ENCODE measurements at places on chromosomes 4 and X.

DNA sequence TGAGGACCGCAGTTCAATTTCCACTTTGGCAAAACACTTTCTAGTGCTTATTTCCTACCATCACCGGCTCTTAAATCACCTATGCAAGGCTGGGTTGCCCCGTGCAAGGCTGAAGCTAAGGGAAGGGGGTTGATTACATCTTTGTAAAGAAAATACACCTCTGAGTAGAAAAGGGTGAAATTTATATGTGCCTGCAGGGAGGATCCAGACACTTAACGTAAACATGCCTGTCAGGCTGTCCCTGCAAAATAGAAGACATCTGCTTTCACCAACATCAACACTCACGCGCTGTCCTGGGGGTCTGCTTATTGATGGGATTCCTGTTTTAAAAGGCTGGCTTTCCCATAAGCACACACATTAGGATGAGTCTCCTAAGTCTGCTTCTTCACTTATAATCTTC lies 92.0 kb downstream of the PRKX start:
- no peak overlapping the region for H3K27ac ChIP-seq
- H3K27me3 ChIP-seq = no peaks in the 10 kb centered on the region
- H3K36me3 ChIP-seq = peaks cover 46% of the 10 kb centered on the region
- DNase-seq = no peak
- no peak overlapping the region for H3K4me3 ChIP-seq
- no peaks in the 10 kb centered on the region for H3K4me1 ChIP-seq

GRCh38 chr4:38164346-38164745 lies 204.1 kb downstream of the PTTG2 start:
- H3K4me1 ChIP-seq = peaks cover 15% of the 10 kb centered on the region
- no peaks in the 10 kb centered on the region for H3K36me3 ChIP-seq
- H3K4me3 ChIP-seq = no peak overlapping the region
- no peaks in the 10 kb centered on the region for H3K27me3 ChIP-seq
- H3K27ac ChIP-seq = no peak overlapping the region

- no peaks in the 10 kb centered on the region for H3K4me1 ChIP-seq
- H3K27ac ChIP-seq = no peak overlapping the region
- H3K4me3 ChIP-seq = no peak overlapping the region
- no peaks in the 10 kb centered on the region for H3K36me3 ChIP-seq
Observed at GRCh38 chrX:44291468-44292092, 51.9 kb downstream of the EFHC2 start.

GRCh38 chr4:154658680-154659405 lies 46.4 kb upstream of the FGG start:
- no peak overlapping the region for H3K27ac ChIP-seq
- no peaks in the 10 kb centered on the region for H3K36me3 ChIP-seq
- no peak overlapping the region for H3K4me3 ChIP-seq
- H3K4me1 ChIP-seq = no peaks in the 10 kb centered on the region
- no peak for DNase-seq
- H3K27me3 ChIP-seq = no peaks in the 10 kb centered on the region

DNA sequence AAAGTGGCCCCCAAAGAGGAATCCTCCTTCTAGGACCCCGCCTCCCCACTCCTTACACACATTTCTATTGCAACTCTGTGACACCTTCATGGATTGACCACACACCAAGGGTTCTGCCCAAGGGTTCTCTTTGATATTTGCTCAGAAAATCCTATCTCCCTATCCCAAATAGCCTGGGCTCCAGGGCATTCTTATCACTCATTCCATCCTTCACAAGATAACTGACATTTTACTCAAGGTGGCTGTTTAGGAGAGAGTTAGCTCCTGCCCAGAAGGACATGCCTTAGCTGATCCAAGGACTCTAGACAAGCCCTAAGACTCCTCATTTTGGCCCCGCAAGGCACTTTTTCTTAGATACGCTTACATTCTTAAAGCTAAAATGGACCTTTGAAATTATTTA lies 47.4 kb downstream of the ATXN3L start:
- H3K4me3 ChIP-seq = no peak overlapping the region
- no peaks in the 10 kb centered on the region for H3K4me1 ChIP-seq
- no peak for DNase-seq
- no peak overlapping the region for H3K27ac ChIP-seq
- H3K27me3 ChIP-seq = no peaks in the 10 kb centered on the region

DNA sequence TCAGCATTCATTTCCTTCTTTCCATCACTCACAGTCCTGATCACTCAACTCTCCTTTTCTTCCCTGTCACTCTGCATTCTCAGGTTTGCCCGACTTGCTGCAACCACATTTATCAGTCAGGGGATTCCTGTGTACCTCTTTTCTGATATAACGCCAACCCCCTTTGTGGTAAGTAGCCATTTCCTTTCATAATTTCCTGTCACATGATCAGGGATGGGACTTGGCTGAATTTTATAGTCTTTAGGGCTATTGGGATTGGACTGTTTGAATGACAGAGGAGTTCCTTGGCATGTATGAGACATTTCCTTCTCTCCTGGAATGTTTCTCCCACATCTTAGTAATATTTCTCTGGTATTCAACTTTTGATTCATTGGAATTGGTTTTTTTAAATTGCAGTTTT lies 11.0 kb downstream of the PGM2 start:
- no peaks in the 10 kb centered on the region for H3K27me3 ChIP-seq
- peaks cover 71% of the 10 kb centered on the region for H3K36me3 ChIP-seq
- H3K27ac ChIP-seq = no peak overlapping the region
- peaks cover 11% of the 10 kb centered on the region for H3K4me1 ChIP-seq
- DNase-seq = no peak

- peaks cover 17% of the 10 kb centered on the region for H3K4me1 ChIP-seq
- no peak overlapping the region for H3K27ac ChIP-seq
- no peaks in the 10 kb centered on the region for H3K27me3 ChIP-seq
- H3K4me3 ChIP-seq = no peak overlapping the region
- no peak for DNase-seq
- no peaks in the 10 kb centered on the region for H3K36me3 ChIP-seq
Observed at GRCh38 chr4:7785017-7785416, 154.6 kb downstream of the AFAP1 start.

- H3K4me1 ChIP-seq = no peaks in the 10 kb centered on the region
- H3K27ac ChIP-seq = no peak overlapping the region
- DNase-seq = no peak
- no peaks in the 10 kb centered on the region for H3K36me3 ChIP-seq
Observed at GRCh38 chrX:138082896-138083295, 517.0 kb downstream of the ZIC3 start.

GRCh38 chr4:163566257-163566796 lies 71.8 kb downstream of the TMA16 start:
- no peaks in the 10 kb centered on the region for H3K36me3 ChIP-seq
- H3K27ac ChIP-seq = no peak overlapping the region
- H3K4me3 ChIP-seq = no peak overlapping the region
- no peak for DNase-seq
- H3K4me1 ChIP-seq = no peaks in the 10 kb centered on the region

Measured in CD4-positive, CD25-positive, alpha-beta regulatory T cell (primary cell).